ENCODE measurements at places on chromosomes 11 and 22.
A peak's percentile ranks its signal among the peaks of the same experiment; 100 is the strongest.

- no peak for DNase-seq
Observed at GRCh38 chr11:117083011-117083935, 15.0 kb downstream of the SIK3 start.

- peak; percentile 29 for DNase-seq
Observed at GRCh38 chr22:17969701-17970113, 54.7 kb downstream of the MICAL3 start.

DNA sequence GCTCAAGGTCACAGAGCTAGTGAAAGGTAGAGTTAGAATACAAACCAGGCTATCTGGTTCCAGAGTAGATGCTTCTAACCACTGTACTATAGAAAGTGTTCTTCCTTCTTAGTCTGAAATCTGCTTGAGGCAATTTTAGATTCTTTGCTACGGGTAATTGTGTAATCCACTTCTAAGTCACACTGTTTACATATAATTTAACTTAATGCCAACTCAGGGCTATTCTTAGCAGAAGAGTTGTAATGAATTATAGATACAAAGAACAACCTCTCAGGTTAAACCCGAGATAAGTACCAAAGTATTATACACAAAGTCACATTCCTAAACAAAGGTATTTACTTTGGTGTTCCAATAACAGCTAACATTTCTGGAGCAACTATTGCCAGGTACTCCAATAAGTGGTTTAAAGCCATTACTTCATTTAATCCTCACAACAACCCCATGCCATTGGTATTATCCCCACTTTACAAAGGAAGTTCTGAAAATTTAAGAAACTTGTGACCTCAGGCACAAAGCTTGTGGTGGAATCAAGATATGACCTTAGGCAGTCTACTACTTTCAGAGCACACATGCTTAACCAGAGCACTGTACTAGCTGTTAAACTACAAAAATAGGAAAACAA, 31.1 kb upstream of the DDI1 start:
- DNase-seq = no peak

- DNase-seq = no peak
Observed at GRCh38 chr11:64869571-64870175, 8.7 kb downstream of the EHD1 start.

- no peak for DNase-seq
Observed at GRCh38 chr11:44208976-44209603, 100.8 kb downstream of the ALX4 start.

DNA sequence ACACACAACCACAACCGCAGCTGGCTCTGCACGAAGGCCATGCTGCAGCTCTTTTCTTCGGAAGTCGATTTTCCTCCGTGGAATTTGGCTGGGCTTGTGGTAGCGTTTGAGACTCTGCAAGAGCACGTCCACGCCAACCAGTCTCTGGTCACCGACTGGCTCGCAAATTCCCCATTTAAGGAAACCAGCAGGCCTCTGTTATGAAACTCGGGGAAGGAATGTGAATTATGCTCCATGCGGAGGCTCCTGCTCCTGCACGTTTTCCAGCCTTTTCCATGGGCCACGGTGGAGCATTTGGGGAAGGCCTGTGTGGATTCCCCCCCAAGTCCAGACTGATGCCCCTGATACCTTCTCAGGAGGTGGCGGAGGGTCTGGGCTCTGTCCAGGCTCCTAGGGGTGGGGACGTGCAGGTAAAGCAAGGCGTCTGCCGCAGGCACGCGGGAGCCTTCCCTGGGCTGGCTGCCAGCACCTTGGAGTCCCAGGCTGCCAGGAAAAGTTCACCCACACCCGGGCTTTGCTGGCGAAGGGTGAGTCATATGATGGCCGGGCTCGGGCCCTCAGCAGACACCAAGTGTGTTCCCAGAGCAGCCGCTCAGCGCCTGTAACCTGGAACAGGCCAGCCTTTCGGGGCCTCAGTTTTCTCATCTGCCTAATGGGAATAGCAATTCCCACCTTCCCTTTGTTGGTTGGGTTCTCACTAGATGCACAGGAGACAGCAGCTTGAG, 41.9 kb downstream of the LRP5 start:
- DNase-seq = peak; percentile 93

GRCh38 chr22:25213221-25213620, 6.2 kb upstream of the CRYBB2 start:
- DNase-seq = no peak

DNA sequence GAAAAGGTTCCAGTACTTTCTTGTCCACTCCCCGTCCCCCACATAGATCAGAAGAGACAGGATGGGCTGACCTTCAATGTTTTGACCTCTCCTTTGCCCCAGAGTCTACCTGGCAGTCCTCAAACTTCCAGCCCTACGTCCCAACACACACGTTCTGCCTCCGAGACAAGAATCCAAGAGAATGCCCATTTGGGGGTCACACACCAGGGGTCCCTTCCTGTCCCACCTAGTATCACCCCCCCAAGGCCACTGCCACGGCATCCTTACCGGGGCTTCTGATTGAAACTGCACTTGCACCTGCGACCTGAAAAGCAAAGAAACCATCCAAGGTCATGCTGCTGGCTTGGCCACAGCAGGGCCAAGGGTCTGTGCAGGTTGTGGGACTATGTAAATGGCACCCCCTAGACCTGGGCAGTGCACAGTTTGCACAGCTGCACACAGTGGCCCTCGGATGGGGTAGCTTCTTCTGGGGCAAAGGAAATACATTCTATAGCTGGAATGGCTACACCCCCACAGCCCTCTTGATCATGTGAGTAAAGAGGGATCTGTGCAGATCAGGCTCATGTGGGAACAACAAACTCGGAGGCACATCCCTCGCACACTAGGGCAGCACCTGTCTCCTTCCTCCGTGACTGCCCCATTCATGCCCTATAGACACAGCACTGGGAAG, 16.5 kb upstream of the FXYD2 start:
- no peak for DNase-seq

GRCh38 chr11:118212131-118212725, 12.6 kb downstream of the JAML start:
- no peak for DNase-seq

DNA sequence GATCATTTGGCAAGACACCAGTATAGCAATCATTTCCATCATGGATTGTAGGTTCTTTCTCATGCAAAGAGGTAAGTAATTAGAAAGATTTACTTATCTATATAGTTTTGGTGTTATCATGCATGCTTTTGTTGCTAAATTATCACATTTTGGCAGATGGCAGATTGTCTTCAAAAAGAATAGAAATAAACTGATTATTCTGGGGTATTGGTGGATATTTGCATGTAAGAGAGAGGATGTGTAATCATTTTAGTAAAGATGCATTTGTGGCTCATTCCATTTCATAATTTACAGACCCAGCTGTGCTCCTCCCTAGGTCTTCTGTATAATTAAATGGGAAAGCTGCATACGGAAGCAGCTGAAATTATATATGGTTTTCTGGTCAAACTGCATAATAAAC, 875.7 kb upstream of the ANO3 start:
- no peak for DNase-seq

DNA sequence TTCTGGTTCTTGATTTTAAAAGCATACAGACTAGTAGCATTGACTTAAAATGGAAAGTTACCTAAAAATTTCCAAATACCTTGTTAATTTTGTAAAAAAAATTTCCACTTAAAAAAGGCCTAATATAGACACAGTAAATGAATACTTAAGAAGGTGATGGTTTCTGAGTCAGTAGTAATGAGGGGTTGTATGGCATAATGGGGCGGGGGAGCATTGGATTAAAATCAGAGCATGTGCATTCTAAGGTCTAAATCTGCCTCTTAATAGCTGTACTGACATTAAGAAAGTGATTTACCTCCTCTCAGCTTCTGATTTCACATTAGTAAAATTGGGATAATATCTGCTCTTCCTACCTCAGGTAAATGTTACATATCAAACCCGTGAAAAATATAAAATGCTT, 446.5 kb downstream of the AASDHPPT start:
- no peak for DNase-seq

- DNase-seq = no peak
Observed at GRCh38 chr22:39530692-39531331, 1.7 kb downstream of the RPS19BP1 start.

GRCh38 chr11:1194977-1195681, 27.7 kb upstream of the MUC5B start:
- DNase-seq = no peak

DNA sequence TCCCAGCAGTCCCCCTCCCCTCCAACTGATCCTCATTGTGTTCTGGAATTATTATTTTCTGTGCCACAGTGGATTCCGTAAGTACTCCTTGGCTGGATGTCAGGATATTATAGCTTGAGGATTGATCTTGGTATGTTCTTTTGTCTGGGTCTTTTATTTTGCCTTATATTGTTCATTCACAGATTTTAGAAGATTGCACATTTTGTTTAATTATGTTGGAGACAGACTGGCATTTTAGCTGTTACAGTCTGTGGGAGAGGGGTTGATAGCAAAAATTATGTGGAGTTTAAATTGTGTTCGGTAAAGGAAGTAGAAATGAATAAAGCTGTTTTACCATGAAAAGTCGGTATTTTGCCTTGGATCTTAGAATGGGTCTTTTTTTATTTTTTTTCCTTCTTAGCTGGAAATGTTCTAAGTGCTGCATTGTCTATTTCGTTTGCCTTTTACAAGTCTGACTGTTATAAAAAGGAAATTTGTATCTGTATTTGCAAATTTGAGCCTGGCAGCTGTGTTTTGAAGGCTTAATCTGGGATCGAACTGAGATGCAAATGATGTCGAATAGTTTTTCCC, 141.9 kb upstream of the TTC12 start:
- no peak for DNase-seq

DNA sequence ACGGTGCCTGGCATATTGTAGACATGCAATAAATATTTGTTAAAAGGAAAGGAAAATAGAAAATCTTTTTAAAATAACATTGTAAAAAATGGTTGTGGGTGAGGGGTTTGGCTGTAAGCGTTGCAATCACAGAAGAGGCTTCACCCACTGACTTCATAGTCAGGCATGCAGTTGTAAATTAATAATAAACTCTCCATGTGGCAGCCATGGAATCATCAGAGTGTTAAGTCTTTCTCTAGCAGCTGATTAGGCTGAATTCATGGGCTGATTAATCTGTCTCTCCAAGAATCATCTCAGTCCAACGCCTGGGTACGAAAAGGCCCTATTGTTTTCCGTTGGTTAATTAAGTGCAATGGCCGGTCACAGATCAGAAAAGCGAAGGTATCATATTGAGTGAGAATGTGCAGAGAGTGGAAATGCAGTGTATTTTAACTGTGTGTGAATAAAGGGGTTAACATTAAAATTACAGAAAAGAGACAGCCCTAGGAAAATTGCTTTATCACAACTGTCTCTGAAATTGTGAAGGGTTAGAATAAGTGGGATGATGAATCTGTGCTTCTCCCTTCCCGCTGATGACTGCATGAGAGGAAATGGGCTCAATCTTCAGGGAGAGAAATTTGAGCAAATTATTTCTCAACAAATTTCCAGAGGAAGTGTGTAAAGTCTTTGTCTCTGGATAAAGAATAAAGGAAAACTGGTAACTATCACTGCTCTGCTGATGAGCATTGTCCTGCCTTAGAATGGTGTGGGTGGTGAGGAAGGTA, 269.0 kb downstream of the FAM76B start:
- no peak for DNase-seq

GRCh38 chr11:122363296-122363695, 247.3 kb upstream of the BLID start:
- DNase-seq = no peak

DNA sequence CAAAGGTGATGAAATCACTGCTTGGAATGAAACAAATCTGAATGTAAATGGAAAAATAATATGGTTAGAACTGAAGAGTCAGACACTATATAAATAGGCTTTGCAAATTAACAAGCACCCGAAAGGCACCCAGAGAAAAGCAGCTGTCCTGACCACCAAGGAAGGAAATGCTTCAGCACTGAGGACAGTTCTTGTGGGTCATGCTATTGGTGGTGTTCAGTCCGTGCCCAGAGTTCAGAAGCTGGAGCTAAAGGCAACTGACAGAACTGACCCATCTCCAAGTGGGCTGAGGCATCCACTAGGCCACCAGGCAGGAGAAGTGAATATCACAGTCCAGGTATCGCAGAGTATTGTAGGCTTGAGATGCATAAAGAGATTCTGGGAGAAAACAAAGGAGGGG, 208.9 kb downstream of the OPCML start:
- no peak for DNase-seq

DNA sequence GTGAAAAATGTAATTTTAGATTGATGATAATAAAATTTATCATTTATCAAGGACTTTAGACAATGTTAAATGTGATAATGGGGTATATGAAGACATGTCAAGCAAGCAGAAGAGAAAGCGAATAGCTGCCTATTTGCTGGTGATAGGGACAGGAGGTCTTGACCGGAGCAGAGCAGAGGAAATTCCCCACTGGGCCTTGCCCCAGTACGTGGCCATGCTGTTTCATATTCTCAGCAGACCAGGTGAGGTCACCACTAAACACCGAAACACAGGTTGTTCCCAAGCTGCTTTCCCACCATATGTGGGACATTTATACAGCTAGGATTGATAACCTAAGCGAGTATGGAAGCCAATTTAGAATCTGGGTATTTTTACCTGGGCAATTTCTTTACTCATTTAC, 1629.6 kb downstream of the FAM181B start:
- DNase-seq = no peak

GRCh38 chr22:48424661-48425060, 1403.0 kb downstream of the BRD1 start:
- DNase-seq = no peak

DNA sequence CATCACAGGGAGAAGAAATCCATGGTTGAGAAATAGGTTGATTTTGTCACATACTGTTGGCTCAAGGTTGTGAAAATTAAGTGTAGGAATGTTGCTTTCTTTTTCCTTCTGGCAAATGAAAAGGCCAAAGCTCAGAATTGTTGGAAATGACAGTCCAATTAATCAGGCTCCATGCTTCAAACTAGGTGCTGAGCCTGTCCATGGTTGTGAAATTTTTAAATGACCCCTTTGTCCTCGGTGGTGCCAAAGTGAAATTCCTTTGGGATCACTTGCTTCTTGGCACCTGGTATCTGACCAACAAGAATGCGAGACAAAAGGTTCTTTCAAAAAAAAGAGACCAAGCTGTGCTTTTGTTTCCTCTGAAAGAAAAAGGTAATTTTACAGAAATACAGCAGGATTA, 451.9 kb downstream of the ETS1 start:
- DNase-seq = no peak

GRCh38 chr11:105183426-105183825, 43.9 kb upstream of the CARD18 start:
- DNase-seq = no peak

GRCh38 chr11:17328871-17329494, 22.6 kb upstream of the NCR3LG1 start:
- DNase-seq = no peak

DNA sequence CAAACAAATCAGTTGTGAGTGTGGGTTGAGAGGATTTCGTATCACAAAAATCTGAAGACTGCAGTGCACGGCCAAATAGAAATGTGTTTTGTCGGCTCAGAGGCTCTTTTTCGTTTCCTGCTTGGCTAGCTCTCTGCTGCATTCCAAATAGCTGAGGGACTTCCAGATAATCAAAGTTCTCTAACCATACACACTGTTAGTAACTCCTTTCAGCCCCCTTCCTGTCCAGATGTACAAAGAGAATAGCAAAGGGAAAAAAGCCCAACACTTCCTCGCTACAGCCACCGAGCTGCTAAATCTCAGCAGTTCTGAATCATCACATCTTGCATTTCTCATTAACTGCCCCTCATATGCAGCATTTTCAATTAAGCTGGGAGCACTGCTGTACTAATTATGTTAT, 203.1 kb downstream of the TENM4 start:
- DNase-seq = no peak

All from HS-27A (cell line).